ENCODE measurements at places on chromosomes 12 and 14.

DNA sequence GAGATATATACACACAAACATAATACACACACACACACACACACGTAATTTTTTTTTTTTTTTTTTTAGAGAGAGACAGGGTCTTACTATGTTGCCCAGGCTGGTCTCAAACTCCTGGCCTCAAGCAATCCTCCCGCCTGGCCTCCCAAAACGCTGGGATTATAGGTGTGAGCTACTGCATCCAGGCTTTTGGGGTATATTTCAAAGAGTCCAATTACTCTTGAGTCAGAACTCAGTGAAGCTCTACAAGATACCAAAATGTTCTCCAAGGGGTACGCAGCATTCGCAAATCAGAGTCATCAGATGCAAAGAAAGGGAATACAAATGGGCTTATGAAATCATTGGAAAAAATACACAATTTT lies 54.0 kb downstream of the PHLDA1 start:
- DNase-seq, result no peak

DNA sequence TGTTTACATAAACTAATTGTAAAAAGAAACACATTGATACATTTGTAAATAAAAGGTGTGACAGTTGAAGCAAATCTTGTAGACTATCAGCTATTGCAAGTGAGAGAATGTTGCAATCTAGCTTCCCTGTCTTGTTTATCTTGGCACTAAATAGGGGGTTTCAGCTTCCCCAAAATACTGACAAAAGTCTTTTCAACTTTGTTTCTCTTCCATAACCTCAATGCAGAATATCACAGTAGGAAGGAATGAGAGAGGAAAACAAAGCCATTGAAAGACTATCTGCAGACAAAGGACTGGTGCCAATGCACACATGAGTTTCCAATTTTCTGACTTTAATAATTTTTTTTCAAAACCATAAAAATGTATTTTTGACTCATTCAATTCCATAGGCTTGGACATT lies 886.2 kb upstream of the MGAT4C start:
- no peak for DNase-seq

- DNase-seq, result peak; percentile 95
Observed at GRCh38 chr14:52131640-52132320, 62.9 kb upstream of the NID2 start.

GRCh38 chr12:56330936-56331490 lies 2.8 kb downstream of the PAN2 start:
- DNase-seq, result no peak

- DNase-seq, result no peak
Observed at GRCh38 chr14:96231056-96231455, 25.0 kb upstream of the BDKRB1 start.

- no peak for DNase-seq
Observed at GRCh38 chr14:61471297-61472005, 150.1 kb downstream of the PRKCH start.

DNA sequence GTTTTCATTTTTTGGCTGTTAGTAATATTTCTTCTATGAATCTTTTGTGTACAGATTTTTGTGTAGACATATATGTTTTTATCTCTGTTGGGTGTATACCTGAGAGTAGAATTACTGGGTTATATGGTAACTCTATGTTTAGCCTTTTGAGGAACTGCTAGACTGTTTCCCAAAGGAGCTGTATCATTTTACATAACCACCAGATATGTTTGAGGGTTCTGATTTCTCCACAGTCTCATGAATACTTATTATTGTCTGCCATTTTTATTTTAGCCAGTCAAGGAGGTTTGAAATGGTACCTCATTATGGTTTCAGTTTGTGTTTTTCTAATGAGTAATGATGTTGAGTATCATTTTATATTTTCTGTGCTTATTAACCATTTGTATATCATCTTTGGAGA lies 1.9 kb downstream of the PCNX4 start:
- peak; percentile 3 for DNase-seq

DNA sequence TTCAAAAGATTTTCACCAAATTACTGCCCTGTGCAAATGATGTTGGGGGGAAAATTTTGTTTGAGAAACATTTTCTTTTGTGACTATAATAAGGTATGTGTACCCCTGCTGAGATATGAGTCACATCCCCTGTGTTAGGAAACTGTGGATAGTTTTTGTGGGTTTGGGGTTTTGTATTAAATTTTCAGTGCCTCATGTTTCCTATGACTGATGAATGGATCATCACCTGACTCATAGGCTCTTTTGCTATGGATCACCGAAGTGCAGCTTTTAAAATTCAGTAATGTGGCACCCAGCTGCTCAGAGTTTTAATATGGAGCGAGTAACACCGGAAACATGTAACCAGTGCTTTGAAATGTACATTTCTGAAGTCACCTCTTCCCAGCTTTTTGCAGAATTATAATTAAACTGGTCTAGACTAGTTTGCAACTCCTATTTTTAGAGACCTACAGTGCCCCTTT lies 167.4 kb upstream of the HMGA2 start:
- DNase-seq, result peak; percentile 98

DNA sequence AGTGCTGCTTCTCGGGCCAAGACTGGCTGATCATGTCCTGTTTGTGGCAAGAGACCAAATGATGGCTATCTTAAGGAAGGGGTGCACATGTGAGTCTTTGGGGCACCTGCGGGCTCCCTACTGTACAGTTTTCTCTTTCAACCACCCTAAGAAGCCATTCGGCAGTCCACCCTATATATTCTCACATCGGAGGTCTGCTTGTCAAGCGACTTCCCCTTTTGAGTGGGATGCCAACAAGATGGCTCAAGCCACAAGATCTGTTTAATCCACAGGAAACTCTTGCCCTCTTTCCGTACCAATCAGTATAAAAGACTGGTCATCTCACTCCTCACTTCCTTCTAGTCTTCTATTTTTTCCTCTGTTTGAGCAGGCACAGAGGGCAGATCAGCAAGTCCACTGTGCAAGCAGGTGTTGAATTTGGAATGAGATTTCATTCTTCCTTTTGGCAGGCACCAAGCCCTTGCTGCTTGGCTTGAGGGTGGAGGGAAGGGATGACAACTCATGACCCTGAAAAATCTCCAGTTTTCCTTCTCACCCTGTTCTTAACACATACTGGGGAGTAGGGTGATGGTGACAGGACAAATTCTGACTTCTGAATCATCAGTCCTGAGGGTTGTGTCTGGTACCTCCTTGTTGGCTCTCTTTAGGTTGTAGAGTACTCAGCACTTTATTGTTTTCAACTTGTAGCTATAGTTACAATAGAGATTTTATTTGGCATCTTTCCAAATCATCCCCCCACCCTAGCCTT lies 17.6 kb downstream of the LACRT start:
- no peak for DNase-seq

DNA sequence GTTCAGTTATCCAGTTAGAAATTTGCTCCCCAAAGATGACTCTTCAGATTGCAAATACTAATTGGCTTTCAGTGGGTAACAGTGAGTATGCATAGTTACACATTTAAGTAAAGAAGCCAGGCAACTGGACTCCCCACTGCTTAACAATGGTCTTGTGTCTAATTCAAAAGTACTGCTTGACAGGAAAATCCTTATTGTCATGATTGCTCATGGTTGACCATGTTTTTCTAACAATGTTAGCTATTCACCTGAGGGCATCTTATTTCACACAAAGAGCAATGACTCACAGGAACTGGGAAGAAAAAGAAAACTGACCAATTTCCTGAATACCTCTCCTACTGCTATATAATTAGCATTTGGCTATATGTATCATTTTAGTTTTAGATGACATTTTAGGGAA lies 33.7 kb upstream of the ALG10B start:
- no peak for DNase-seq

DNA sequence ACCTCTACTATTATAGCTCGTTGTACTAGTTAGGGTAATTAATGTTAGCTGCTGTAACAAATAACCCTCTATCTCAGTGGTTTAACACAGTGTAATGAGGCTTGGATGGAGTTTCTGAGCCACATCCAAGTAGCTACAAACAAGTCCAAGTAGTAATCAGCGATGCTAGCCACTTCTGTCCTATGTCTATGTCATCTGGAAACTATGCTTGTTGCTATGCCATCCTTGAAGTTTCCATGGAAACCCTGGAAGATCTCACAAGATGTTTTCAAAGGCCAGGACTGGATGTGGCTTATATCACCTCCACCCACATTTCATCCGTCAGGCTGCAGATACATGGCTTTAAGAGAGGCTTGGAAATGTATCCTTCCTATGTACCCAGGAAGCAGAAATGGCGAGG lies 422.1 kb downstream of the AACS start:
- DNase-seq, result no peak

DNA sequence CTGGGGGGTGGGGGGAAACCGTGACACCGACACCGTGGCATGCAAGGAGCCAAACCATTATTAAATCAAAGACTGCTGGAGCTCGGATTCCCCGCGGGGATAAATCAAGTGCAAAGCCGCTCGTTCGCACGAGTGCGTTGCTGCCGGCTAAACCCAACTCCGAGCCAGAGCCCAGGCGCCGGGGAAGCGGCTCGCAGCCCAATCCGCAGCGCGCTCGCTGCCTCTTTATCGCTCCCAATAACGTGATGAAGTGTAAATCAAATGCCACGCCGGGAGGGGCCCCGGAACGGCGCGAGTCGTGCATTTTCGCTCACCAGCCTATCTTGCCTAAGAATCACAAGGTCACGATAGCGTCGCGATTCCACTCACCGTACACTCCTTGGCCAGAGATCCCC lies 1.3 kb downstream of the MDGA2 start:
- no peak for DNase-seq

DNA sequence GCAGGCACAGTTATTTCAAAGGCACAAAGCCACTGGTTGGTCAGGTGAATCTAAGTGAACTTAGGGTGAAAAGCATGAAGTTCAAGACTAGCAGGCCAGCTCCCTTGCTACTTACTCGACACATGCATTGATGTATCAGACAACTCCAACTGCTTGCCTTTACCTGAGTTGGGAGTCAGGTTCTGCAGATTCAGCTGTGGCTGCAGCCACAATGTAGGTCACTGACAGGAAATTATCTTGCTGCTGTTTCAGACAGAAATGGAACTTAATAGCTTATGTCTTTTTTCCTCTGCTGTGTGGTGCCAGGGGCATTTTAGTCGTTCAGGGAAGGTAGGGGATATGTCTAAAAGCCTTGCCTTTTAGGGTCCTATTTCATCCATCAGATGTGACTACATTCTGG lies 125.6 kb upstream of the RPH3A start:
- no peak for DNase-seq

Data from EH (cell line).